Muscle of arm (tissue), 14 donors: ENCODE measurements at places on chromosomes 3 and 15. TPM values are rescaled to one million over a fixed set of nuclear protein-coding genes. Genes with fewer than 3 reads are reported as not detected.

DNA sequence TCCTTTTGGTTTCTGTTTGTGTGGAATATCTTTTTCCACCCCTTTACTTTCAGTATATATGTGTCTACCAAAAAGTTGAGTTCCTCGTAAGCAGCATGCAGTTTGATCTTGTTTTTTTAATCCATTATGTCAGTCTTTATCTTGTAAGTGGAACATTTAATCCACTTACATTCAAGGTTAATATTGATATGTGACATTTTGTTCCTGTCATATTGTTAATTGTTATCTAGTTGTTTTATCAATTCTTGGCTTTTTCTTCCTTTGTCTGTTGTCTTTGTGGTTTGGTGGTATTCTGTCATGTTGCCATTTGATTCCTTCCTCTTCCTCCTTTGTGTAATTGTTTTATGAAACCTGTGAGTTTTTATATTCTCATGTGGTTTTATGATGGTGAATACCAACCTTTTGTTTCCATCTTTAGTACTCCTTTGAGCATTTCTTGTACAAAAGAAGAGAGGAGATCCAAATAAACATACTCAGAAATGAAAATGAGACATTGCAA lies 43.4 kb upstream of the XCR1 start:
- DNase-seq = no peak

- DNase-seq = peak; percentile 36
Measured at GRCh38 chr15:98413933-98414546, 234.3 kb upstream of the IGF1R start.

DNA sequence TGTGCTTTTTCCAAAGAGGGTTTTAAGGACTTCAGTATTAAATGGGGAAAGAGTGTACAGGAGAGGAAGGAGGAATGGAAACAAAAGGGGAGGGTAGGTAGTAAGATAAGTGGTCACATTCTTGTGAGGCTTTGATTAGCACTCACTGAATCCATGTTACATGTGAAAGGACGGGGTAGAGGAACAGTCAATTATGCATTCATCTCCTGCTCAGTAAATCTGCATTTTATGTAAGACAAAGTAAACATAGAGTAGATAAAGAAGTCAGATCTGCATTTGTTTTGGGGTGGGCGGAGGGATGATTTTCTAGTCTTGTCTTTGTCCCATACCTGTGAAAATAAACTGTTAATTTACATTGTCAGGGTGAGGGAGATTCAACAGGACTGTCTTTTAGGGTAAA lies 50.8 kb downstream of the SACM1L start:
- DNase-seq = no peak

DNA sequence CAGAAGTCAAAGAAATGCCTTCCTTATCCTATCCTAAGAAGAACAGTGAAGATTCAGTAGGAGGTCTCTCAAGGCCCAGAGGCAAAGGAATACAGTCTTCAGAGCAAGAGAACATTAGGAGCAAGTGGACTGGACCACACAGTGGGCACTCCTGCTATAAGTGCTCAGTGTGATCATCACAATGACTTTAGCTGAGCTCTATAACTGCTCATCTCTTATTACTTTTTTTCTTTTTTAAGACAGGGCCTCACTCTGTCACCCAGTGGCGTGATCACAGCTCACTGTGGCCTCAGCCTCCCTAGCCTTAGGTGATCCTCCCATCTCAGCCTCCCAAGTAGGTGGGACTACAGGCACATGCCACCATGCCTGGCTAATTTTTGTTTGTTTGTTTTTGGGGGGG lies 48.1 kb downstream of the COL8A1 start:
- DNase-seq = no peak

GRCh38 chr3:180698760-180699270 lies 19.5 kb upstream of the CCDC39 start:
- DNase-seq = no peak

MEIS2 gene
- 5.6 TPM for polyA plus RNA-seq
